Right ventricle myocardium inferior (tissue), 1 donor: ENCODE measurements at places on chromosomes 5 and 9.

- DNase-seq, result no peak
Measured at GRCh38 chr9:116209414-116210116, 56.0 kb downstream of the PAPPA start.

DNA sequence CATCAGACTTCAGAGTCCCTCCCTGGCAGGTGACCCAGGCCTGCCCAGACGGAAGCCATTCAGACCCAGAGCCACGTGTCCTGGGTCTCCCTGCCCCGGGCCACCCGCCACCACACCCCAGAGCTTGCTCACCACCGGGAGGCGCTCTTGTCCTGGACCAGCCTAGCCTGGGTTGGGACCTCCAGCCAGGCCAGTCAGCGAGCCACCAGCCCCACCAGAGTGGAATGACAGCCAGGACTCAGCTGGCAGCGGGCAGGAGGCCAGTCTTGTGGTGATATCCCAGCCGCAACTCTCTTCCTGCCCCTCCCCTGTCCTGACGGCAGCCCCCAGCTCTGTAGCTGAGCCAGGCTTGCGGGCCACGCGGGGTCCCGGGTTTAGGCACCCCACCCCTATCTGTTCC lies 1.7 kb upstream of the PTGDS start:
- DNase-seq, result peak; percentile 80

DNA sequence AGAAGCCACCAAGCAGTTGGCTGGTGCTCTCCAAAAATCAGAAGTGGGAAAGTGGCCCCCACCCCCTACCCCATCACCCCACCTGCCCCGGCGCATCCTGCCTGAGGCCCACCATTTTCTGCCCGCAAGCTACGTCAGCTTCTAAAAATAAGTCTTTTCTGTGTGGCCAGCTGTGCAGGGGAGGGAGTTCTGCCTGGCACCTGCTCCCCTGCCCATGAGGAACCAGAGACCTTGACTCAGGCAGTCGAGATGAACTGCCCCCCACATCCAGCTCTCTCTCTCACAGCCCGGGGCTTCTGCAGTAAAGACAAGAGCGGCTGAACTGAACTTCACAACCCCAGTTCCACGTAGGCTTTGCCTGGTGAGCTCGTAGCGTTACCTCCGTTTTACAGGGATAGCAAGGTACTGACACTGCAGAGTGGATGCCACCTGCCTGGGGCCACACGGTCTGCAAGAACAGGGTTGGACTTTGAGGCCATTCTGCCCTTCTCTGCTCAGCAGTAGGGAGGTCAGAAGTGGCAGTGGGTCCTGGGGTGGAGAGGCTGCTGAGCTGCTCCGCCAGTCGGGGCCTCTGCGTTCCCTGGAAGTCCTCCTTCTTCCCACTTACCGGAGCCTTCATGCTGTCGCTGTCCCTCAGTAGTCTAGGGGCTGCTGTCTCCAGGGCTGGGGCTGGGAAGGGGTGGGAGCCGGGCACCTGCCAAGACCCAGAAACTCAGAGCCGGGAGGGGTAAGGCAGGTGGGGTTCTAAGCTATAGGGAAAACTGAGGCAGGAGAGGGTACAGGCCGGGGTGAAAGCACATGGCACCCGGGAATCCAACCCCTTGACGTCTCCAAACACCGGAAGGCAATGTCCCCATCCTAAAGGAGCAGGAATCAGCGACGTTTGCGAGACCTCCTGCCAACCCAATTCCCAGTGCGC lies 781 bp downstream of the ST6GALNAC4 start:
- DNase-seq, result peak; percentile 63

- peak; percentile 87 for DNase-seq
Measured at GRCh38 chr9:89605465-89606048, 745 bp downstream of the GADD45G start.

- no peak for DNase-seq
Measured at GRCh38 chr9:8436786-8437185, 637.2 kb upstream of the DMAC1 start.

DNA sequence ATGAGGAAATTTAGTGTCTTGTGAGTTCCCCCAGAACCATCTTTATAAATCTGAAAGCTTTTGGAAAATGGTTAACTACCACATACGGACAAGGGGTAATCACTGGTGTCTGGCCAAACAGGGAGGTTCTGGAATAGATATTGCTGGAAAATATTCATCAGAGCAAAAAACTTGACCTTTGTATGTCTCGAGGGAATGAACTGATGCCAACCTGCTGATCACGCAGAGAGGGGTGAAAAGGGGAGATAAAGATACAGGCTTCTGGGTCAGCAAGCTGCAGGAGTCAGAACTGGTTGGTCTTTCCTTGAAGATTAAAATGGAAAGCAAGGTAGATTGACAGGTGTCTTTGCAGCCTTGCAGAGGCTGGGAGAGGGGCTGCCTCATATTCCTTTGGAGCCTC lies 35.5 kb downstream of the PSAT1 start:
- no peak for DNase-seq

DNA sequence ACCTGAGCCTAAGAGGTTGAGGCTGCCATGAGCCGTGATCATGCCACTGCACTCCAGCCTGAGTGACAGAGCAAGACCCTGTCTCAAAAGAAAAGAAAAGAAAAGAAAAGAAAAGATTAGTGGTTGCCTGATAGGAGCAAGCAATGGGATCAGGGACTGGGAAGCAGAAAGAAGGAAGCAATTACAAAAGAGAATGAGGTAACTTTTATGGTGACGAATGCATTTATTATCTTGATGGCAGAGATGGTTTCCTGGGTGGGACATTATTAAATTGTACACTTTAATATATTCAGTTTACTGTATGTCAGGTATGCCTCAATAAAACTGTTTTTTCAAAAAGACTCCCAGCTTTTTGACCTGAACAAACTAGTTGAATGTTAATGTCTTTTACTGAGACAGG lies 7.5 kb upstream of the PFDN1 start:
- DNase-seq, result no peak

DNA sequence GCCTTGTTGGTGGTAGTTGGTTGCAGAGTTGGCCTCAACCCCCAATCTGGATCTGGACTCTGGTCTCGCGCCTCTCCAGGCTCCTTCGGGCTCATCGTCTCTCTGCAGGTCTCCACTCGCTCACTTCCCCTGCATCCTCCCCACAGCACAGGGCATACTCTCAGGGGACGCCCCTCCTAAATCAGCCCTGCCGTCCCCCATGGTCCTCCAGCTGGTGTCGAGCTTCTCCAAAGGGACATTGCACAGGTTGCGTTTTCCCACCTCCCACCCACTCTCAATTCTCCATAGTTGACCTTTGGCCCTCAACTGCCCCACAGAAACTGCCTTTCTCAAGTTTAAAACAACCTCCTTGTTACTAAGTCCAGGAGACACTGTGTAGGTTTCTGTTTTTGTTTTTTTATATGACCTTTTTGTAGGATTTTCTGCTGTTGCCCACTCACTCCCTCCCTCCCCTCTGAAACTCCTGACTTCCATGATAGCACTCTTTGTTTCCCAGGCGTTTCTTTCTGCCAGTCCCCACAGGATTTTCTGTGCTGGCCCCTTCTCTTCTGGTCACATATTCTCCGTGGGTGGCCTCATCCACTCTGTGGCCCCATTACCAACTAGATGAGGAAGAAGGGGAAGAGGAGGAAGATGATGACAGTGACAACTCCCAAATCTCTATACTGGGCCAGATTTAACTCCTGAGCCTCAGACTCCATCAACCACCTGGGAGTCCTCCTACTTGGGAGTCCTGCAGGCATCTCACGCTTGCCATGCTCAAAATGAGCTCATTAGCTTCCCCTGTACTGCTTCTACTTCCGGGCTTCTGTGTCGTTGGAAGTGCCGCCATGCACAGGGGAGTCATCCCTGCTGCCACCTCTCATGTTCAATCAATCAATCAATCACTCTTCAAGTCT lies 50.3 kb downstream of the ALG2 start:
- DNase-seq, result no peak

GRCh38 chr5:17190242-17190778 lies 27.1 kb upstream of the BASP1 start:
- DNase-seq, result no peak

DNA sequence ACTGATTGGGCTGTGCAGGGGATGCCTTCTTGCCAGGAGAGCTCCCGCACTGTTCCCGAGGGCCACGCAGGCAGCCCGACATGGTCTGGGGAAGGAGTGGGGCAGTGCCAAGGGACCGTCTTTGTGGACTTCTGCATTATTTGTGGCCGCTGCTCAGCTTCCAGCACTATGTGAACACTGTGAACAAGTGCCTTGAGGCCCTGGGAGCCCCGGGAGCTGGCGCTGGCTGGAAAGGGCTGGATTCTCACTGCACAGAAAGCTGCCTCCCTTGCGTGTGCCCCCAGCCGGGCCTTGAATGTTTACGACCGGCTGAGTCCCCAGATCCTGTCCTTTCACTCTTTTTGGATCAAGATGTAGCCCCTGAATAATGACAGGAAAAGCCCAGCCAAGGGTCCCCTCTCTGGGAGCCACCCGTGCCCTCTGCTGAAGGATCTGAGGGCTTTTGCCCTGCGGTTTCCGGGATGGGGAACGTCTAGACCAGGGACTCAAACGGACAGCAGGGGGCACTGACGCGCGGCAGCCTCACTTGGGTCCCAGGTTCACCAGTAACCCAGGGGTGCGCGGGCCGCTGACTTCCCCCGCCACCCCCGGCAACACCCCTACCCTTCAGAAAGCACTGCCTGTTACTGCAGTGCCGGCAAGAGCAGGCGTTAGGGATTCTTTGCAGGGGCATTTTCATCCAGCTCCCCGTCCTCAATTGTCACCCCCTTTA lies 98.9 kb upstream of the FCN2 start:
- DNase-seq, result no peak

DNA sequence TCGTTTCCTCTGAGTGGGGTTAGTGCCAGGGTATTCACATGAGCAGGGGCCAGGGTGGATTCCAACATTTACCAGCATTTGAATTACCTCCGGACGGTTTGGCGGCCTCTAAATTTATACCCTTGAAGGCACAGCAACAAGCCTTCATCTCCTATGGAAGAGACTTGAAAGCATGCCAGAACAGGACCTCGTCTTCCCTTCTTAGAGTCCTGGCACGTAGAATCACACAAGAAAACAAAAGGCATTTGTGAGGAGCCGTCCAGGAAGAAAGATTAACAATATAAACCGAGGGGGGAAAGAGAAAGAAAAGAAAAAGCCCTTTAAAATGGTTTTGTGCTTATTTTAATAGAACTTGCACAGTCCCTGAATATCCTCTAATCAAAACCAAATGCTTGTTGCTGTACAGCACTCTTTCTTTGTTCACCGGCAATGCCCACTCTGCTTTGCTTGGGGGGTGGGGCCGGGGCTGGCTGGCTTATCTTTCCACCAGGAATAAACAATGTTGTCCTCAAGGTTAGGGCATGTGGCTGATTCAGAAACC lies 575.8 kb upstream of the ZNF462 start:
- DNase-seq, result no peak

DNA sequence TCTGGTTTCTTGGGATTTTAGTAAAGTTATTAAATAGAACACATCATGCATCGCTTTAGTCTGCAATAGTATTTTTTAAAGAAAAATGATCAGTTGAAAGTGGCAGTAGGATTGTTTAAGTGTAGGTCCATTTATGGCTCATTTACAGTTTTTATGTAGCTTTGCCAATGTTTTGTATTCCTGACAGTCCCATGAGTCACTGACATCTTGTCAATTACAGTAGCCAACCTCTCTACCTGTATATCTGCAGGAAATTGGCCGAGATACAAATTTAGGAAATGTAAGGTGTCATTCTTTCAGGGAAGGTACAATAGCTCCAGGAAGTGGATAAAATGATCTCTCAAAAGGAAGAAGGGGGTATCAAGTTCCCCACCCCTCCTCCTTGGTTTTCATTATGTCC lies 47.7 kb upstream of the MTAP start:
- DNase-seq, result no peak
